ENCODE measurements at places on chromosomes 6 and 20.

DNA sequence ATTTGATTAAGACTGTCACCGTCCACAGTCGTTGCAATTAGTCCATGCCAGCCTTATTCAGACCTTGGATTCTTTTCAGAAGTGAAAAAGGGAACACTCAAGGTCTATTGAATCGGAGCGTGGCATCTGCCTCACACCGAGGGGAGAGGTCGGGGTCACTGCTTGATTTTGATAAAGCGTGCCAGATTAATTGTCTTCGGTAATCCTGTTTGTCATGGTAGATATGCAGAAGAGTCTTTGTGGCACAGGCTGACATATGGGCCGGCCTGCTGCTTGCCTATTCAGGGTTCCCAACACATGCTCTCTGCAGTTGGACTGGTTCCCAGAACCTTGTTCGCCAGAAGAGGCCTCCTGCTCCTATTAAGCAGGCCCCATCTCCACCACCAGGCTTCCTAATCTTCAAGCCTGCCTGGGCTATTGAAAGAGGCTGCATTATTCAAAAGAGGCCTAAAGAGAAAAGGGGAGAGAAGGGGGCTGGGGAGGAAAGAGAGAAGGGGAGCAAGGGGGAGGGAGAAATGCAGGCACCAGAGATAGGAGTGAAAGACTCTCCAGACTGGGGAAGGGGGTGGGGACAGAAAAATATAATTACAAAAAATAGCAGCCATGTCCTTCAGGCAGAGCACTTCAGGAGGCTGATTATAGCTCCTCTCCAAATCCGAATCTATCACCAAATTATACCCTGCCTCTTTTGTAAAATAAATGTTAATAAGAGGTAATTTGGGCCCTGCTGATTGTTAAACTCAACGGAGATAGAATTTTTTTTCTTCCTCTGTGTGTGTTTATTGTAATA is 611.3 kb downstream of the HDGFL1 start:
- DNase-seq, result peak; percentile 65
- H3K4me3 ChIP-seq, result no peak overlapping the region
- no peaks in the 10 kb centered on the region for H3K36me3 ChIP-seq
- no peaks in the 10 kb centered on the region for H3K27me3 ChIP-seq
- no peak overlapping the region for H3K27ac ChIP-seq
- peaks cover 6% of the 10 kb centered on the region for H3K4me1 ChIP-seq

- H3K4me3 ChIP-seq, result no peak overlapping the region
- H3K27ac ChIP-seq, result no peak overlapping the region
- H3K4me1 ChIP-seq, result no peaks in the 10 kb centered on the region
- no peaks in the 10 kb centered on the region for H3K36me3 ChIP-seq
- no peak for DNase-seq
These were observed 91.6 kb upstream of the RIPOR2 start for GRCh38 chr6:25027221-25027916.

DNA sequence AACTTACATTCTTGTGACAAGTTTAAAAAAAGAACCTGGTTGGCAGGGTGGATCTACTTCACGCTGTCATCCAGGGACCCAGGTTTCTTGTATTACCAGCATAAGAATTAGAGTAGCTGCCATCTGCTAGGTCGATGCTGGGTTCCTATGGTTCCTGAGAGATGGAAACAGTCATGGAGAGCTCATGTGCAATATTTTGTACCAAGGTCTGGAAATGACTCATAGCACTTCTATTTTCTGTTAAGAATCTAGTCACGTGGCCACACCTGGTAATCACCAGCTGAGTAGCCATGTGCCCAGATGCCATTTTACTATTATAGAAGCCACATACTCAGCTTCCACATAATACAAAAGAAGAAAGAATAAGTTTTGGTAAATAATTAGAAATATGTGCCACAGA is 171.3 kb downstream of the CD83 start:
- no peak overlapping the region for H3K27ac ChIP-seq
- no peaks in the 10 kb centered on the region for H3K4me1 ChIP-seq
- no peak overlapping the region for H3K4me3 ChIP-seq
- no peaks in the 10 kb centered on the region for H3K27me3 ChIP-seq
- no peaks in the 10 kb centered on the region for H3K36me3 ChIP-seq
- no peak for DNase-seq

DNA sequence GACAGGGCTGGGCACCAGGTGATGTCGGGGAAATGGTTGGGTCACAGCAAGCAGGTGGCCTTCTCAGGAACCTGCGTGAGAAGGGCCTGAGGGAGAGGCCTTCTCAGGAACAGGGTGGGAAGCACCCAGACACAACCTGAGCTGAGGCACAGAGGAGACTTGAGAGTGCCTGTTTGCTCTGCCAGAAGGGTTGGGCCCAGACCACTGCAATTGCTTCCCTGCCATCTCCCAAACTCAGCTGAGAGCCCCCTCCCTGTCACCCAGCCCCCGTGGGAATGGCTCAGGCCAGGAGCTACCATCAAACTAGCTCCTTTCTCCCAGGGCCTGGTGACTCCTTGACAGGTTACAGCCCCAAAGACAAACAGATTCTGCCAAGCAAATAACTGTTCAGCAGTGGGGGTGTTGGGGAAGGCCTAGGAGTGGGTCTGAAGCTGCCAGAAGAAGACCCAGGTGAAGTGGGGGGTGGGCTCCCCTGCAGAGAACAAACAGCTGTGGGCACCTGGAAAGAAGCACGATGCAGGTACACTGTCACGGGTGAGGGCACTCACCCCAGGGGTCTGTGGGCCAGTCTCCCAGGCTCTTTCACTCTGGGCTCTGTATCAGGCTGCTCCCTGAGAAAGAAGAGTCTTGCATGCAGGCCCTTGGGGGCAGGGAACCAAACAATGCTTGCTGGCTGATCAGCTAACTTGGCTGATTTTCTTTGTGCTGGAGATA is 30.4 kb upstream of the SPDEF start:
- DNase-seq, result no peak
- no peaks in the 10 kb centered on the region for H3K4me1 ChIP-seq
- H3K27ac ChIP-seq, result no peak overlapping the region
- no peaks in the 10 kb centered on the region for H3K36me3 ChIP-seq
- no peak overlapping the region for H3K4me3 ChIP-seq

GRCh38 chr20:19893356-19893755 is 123.8 kb upstream of the NAA20 start:
- no peaks in the 10 kb centered on the region for H3K36me3 ChIP-seq
- no peak overlapping the region for H3K27ac ChIP-seq
- DNase-seq, result no peak
- peaks cover 31% of the 10 kb centered on the region for H3K4me1 ChIP-seq

- no peaks in the 10 kb centered on the region for H3K27me3 ChIP-seq
- H3K27ac ChIP-seq, result no peak overlapping the region
- no peak overlapping the region for H3K4me3 ChIP-seq
These were observed 315.8 kb upstream of the SOX4 start for GRCh38 chr6:21277601-21278374.

GRCh38 chr6:168131464-168132415 is 52.7 kb upstream of the FRMD1 start:
- no peak overlapping the region for H3K4me3 ChIP-seq
- no peaks in the 10 kb centered on the region for H3K27me3 ChIP-seq
- no peak for DNase-seq
- H3K4me1 ChIP-seq, result no peaks in the 10 kb centered on the region
- no peaks in the 10 kb centered on the region for H3K36me3 ChIP-seq
- no peak overlapping the region for H3K27ac ChIP-seq

DNA sequence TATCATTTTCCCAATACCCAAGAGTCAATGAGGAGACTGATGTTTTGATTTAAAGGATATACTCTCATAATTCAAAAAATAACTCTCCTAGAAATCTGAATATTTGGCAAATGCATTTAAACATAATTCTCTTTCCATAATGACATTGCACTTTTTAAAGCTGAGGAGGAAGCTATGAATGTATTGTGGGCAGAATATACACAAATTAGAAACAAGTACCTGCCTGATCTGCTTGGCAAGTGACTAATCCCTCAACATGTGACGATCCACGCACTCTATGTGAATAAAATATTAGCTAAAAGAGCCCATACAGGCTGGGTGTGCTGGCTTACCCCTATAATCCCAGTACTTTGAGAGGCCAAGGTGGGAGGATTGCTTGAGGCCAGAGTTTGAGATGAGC is 88.3 kb upstream of the CCDC28A start:
- H3K36me3 ChIP-seq, result no peaks in the 10 kb centered on the region
- no peak for DNase-seq
- H3K4me3 ChIP-seq, result no peak overlapping the region
- H3K4me1 ChIP-seq, result no peaks in the 10 kb centered on the region
- H3K27ac ChIP-seq, result no peak overlapping the region

GRCh38 chr20:40668449-40669228 is 20.4 kb downstream of the MAFB start:
- no peak overlapping the region for H3K27ac ChIP-seq
- H3K4me3 ChIP-seq, result no peak overlapping the region
- H3K36me3 ChIP-seq, result no peaks in the 10 kb centered on the region
- no peaks in the 10 kb centered on the region for H3K27me3 ChIP-seq

- no peaks in the 10 kb centered on the region for H3K36me3 ChIP-seq
- H3K4me3 ChIP-seq, result no peak overlapping the region
- DNase-seq, result no peak
- peaks cover 6% of the 10 kb centered on the region for H3K4me1 ChIP-seq
These were observed 31.4 kb downstream of the TFEB start for GRCh38 chr6:41704028-41704427.

DNA sequence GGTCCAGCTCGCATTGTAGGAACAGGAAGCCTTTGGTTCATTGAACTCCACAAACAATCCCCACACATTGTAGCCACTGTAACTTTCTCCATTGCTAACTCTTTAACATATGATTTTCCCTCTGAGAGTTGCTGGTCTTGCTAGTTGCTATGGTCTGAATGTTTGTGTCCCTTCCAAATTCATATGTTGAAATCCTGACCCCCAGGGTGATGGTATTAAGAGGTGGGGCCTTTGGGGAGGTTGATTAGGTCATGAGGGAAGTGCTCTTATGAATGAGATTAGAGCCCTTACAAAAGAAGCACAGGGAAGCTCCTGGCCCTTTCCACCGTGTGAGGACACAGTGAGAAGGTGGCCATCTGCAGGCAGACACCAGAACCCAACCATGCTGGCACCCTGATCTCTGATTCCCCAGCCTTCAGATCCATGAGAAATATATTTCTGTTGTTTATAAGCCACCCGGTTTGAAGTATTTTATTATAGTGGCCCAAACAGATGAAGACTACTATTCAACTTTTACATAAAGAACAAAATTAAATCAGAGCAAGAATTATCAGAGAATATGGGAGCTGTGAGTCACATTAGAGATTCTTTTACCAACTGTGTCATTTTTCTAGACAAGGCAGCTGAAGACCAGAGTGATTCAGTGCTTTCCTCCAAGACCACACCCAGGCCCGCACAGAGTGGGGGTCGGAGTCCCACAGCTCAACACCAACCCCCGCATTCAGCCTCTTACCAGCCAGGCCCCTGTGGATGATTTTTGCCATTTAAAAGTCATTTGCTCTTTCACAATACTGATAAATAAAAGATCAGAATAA is 143.0 kb downstream of the SAMD5 start:
- peak; percentile 27 for DNase-seq
- H3K27ac ChIP-seq, result no peak overlapping the region
- no peaks in the 10 kb centered on the region for H3K4me1 ChIP-seq
- no peaks in the 10 kb centered on the region for H3K27me3 ChIP-seq
- no peaks in the 10 kb centered on the region for H3K36me3 ChIP-seq

DNA sequence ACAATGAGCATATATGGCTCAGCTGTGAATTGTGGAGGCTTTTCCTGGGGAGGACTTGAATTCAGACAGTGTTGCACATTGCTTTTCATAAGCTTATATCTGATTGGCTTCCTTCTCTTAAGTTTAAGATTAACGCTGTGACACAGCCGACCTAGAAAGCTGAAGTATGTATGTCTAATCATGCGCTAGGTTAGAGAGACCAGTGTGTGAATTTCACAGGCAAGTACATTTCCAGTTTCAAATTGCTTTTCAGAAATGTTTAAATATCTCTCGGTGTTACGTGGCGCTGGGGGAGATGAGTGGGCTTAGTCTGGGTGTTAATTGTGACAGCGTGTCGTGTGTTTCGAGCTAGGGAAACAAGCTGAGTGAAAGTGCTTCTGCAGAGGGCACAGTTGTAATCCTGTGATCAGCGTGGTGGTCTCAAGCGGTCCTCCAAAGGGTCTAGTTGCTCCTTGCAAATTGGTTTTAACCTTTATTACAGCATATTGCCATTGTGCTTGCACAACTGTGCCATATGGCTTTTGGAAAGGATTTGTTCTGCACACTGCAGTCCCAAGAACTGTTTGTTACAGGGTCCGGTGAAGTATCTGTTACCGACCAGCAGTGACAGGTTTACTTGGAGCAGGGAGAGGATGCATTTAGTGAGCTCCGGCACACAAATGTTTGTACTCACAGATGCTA is 166.6 kb downstream of the SASH1 start:
- H3K27me3 ChIP-seq, result no peaks in the 10 kb centered on the region
- no peaks in the 10 kb centered on the region for H3K36me3 ChIP-seq
- H3K27ac ChIP-seq, result no peak overlapping the region
- no peak for DNase-seq

DNA sequence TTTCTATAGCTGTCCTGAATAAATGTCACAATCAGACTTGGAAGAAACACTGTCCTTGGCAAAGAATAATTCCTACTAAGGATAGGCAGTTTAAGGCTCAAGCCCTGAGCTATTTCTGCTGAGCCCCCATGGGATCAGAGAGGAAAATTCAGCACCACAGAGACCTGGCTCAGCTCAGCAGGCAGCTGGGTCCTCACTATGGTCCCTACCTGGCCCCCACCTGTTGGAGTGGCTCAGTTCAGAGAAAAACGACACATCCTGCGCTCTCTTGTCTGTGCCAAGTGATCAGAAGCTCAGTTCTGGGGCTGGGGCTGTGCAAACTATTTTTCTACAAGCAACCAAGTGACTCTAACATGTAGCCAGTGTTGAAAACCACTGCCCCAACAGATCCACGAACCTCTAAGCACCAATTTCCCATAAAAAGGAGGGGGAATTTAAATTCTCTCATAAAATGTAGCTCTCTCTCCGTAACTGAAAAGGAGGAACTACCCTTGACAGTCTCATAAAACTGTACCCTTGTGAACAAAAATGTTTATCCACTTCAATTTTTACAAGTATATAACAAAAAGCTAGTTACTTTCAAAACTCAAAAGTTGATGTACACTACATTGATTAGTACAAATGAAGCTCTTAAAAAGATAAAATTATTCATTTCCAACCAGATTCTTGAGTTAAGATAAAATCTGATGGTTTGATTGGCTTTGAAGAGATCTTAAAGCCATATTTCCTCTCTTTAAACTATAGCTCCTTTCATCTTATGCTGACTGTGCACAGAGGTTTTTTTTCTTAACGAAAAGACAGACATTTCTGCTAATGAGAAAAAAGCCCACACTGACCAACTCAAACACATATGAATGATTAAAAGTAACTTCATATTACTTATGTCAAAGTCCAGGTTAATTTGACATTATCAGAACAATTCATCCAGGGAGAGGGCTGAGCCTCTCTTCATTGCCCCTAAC is 52.0 kb downstream of the KIF13A start:
- no peak overlapping the region for H3K4me3 ChIP-seq
- H3K27me3 ChIP-seq, result no peaks in the 10 kb centered on the region
- no peaks in the 10 kb centered on the region for H3K36me3 ChIP-seq
- H3K27ac ChIP-seq, result no peak overlapping the region

DNA sequence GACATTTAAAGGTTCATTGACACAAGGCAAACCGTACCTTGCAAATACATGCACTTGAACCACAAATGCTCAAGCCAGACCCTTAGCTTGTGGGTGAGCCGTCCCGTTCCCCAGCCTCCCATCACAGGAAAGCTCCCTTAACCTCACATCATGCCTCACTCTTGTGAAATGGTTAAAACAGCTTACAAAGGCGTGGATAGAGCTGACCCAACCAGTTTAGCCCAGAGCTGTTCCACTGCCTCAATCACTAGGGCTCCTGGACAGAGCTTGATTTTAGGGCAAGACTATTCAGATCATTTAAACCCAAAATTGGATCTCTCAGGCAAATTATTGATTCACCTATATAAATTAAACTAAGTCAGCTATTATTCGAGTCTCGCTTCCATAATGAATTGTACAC is 229.6 kb upstream of the TAB2 start:
- H3K4me1 ChIP-seq, result peaks cover 16% of the 10 kb centered on the region
- H3K36me3 ChIP-seq, result no peaks in the 10 kb centered on the region
- H3K4me3 ChIP-seq, result no peak overlapping the region
- H3K27me3 ChIP-seq, result no peaks in the 10 kb centered on the region
- H3K27ac ChIP-seq, result no peak overlapping the region
